ENCODE measurements at places on chromosomes 3 and 15.

DNA sequence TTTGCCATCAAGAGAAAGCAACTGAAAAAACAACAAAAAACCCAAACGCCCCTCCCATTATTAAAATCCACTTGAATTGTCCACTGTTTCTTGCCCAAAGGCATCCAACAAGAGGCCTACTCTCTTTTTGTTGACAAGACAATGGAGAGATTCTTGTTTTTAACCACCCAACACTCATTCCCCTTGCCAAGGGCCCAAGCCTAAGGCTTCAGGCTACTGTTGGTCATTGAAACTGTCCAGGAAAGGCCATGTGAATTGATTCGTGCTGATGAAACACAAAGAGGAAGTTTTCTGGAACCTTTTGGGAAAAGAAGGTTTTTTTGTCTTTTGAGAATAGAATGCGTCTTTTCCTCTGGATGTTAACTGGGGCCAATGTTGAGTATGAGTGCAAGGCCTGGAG lies 157.4 kb upstream of the PFN2 start:
- no peak for DNase-seq

DNA sequence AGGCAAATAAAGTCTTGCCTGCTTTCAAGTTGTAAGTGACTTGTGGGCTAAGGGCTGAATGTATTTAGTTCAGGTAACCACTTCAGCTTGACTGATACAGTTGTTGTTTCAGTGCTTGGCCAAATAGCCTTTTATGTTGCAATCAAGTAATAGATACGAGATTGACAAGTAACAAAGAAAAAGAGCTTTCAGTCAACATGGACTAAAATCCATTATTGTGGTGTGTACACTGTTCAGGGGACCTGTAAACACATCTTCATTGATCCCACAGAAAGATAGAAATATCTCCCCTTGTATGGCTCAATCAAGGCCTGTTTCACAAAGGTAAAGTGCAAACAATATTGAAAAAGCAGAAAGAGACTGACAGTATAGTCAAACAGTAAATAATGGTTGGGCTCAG lies 224.8 kb upstream of the TMCO5A start:
- no peak for DNase-seq

GRCh38 chr3:12194669-12195161 lies 36.0 kb upstream of the TIMP4 start:
- no peak for DNase-seq

DNA sequence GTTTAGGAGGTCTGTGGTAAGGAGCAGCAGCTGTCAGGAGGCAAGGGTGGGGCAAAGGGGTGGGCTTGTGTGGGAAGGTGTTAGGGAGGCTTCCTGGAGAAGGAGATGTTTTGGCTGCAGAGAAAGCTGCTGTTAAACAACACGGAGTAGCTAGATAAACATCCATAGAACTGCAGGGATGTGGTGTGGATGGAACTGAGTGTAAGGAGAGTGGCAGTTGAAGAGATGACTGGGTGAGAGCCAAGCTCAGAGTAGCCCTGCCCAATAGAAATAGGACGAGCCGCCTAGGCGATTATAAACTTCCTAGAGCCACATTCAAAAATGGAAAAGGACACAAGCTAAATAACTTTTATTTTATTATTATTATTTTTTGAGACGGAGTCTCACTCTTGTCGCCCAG lies 19.9 kb downstream of the RPLP1 start:
- DNase-seq, result no peak

GRCh38 chr15:27499191-27499590 lies 528.2 kb downstream of the GABRG3 start:
- no peak for DNase-seq

Measured in right renal cortex interstitium (tissue), 3 donors.